Putamen (tissue), 1 donor: ENCODE measurements at places on chromosomes 1 and 21.

DNA sequence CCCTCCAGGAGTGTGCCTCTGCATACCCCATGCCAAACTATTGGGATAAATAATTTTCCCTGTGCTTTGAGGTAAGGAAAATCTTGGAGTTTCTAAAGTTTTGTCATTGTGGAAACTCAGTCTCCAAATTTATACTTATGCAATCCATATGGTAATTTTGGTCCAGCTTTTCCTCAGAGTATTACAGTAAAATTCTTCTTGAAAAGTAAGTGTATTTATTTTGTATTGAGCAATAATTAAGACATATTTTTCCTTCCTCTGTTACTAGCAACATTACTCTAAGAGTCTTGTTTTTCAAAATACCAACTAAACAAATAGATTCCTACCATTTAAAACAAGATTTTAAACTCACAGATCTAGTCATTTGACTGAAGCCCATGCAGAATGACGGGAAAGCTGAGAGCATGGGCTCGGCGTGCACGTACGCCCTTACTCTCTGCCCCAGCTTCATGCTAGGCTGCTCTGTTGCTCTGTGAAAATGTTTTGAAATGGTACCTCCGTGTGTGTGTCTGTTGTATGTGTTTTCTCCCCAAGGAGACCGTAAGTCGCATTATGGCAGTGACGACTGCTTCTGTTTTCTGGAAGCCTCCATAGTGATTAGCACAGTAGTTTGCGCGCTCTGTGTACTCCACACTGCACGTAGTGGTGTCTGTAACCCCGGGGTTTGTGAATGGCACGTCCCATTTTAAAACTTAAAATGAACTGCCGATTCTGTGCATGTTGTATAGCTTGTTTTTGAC is 165.3 kb downstream of the SDCCAG8 start:
- DNase-seq = peak; percentile 36

DNA sequence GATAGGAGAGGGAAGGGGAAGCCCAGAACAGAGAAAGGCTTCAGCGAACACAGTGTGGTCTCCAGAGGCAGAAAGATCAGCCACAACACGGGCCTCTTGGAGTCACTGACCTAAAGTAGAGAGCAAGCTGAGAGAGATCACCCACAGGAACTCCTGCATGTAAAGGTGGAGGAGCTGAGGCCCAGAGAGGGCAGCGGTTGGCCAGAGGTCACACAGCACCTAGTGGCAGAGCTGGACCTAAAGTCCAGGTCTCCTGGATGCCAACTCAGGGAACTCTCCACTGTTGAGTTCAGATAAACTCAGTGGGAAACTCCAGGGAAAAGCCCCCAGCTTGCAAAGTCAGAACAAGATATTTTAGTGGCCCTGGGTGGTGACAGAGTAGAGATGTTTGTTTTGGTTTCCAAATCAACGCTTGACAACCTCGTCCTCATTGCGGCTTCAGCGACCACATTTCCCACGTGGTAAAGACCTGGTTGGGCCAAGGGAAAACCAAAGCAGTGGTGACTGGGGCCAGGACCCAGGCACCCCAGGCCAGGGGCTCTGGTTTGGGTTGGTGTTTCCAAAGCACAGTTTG is 4.6 kb downstream of the IFFO2 start:
- no peak for DNase-seq

DNA sequence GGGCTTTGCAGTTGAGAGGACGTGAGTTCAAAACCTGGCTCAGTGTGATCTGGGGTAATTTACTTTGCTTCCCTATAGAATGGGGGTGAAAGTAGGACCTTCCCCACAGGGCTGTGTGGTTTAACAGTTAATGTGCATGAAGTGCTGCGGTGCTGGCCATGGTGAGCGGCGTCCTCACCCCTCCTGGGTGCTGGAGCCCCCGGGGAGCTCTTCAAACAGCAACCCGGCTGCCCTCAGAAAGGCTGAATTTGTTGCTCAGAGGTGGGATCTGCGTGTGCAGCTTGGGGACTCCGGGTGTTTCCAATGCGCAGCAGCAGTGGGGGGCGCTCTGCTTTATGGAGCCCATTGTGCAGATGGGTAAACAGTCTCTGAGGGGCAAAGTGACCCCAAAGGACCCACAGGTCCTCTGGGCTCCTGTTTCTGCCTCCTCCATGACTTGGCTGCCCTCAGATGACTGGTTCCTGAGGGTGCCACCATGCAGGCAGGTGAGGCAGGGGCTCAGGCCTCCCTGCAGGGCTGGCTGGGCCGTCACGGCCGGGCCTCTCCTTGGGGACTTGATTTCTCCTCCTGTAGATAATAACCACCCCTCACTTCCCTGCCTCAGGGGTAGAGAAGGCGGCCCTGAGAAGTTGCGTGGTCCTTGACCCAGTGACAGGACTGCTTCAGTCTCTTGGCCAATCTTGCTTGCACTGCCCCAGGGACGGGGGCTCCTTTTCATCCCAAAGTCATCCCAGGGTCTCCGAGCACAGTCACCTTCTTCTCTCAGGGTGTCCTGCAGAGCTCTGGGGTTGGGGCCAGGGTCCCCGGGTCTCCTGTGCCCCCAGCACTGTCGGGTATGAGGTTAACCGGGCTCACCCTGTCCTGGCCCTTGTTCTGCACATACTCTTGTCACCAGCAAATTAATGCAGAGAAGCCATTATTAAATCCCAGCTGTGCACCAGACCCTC is 40.3 kb downstream of the DMRTB1 start:
- no peak for DNase-seq

- no peak for DNase-seq
These were observed 79.3 kb downstream of the SIK1 start for GRCh38 chr21:43347461-43348169.

- DNase-seq = no peak
These were observed 38.4 kb downstream of the HLX start for GRCh38 chr1:220917535-220918209.

DNA sequence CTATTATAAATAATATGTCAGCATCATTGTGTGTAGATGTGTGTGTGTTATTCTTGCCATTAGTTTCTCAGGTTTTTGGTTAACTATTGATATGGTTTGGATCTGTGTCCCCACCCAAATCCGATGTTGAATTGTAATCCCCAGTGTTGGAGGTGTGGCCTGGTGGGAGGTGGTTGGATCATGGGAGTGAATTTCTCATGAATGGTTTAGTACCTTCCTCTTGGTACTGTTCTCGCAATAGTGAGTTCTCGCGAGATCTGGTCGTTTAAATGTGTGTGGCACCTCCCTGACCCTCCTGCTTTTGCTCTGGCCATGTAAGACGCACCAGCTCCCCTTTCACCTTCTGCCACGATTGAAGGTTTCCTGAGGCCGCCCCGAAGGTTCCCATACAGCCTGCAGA is 9.6 kb upstream of the POFUT2 start:
- DNase-seq = no peak

GRCh38 chr1:202586018-202586821 is 124.0 kb downstream of the SYT2 start:
- peak; percentile 39 for DNase-seq

DNA sequence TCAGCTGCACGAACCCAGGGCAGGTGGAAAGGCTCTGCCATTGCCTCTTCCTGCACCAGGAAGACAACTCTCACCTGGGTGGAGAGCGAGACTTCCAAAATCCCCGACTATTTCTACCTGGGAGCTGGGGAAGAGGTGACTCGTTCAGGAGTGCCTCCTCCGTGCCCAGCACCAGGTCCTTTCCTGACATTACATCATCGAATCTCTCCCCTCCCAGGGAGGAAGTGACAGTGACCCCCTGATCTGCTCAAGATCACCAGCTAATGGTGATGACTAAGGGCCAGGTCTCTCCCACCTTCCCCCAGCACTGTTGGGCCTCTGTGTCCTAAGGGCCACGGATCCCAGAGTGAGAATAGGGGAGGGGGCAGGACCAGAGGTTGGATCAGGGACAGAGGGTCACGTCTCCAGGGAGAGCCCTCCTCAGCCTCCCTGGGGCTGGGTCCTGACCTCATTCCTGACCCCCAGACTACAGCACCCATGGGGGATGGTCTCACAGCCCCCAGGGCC is 6.8 kb downstream of the MEGF6 start:
- no peak for DNase-seq

DNA sequence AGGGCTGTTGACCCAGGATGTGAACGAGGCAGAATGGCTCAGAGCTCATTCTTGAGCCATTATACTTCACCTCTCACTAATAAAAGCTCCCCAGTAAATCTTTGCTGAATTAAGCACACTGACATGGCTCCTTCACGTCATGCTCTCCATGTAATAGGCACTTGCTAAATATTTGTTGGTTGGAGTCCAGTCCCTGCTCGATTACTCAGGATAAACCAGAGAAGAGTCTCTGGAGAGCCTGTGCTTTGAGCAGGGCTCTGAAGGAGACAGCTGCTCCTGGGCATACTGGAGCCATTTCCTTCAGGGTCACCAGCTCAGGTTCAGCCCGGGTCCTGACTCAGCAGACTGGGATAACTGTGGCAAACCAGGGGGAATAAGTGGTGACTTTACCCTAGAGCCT is 46.9 kb downstream of the HLX start:
- no peak for DNase-seq

- DNase-seq = no peak
These were observed 26.0 kb downstream of the FAAP20 start for GRCh38 chr1:2168535-2168934.

GRCh38 chr1:57024428-57024827 is 58.6 kb upstream of the C8B start:
- no peak for DNase-seq

GRCh38 chr1:204828352-204828850 is 42.3 kb upstream of the NFASC start:
- peak; percentile 89 for DNase-seq

GRCh38 chr1:91440847-91441246 is 36.2 kb upstream of the HFM1 start:
- DNase-seq = no peak

DNA sequence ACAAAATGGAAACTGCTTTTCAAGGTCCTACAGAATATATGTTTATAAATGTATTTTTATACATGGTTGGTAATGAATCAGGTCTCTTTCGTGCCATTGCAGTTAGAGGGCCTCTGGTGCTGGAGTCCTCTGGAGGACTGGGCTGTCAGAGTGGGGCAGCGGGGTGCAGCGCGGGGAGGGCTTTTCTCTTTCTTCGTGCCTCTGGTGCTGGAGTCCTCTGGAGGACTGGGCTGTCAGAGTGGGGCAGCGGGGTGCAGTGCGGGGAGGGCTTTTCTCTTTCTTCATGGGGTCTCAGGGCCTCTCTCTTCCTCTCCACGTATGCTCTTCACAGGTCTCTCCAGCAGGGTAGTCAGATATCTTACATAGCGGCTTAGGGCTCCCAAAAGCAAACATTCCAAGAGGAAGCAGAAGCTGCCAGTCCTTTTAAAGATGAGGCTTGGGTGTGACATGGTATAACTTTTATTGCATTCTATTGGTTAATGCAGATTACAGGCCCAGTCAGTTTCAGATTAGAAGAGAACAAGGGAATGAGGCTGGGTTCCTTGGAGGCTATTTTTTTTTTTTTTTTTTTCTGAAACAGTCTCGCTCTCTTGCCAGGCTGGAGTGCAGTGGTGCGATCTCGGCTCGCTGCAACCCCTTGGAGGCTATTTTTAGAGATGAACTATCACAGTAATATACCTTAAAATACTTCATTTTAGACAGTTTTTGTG is 13.1 kb downstream of the SDCCAG8 start:
- DNase-seq = no peak

DNA sequence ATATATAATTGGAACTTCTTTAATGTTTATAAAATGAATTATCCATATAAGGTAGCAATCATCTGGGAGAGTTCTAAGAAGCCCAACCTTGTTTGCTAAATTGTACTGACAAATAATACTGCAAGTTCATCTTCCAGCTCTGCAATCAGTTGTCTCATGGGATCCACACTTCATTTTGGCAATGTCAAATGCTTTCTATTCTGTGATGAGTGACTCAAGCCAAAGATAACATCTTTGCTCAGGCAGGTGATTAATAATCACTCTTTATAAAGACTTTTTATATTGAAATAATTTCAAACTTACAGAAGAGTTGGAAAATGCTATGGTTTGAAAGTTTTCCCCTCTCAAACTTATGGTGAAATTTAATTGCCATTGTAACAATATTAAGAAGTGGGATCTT is 67.2 kb downstream of the SLC44A5 start:
- DNase-seq = no peak

- DNase-seq = no peak
These were observed 843.9 kb downstream of the AMY1C start for GRCh38 chr1:104593413-104594187.

DNA sequence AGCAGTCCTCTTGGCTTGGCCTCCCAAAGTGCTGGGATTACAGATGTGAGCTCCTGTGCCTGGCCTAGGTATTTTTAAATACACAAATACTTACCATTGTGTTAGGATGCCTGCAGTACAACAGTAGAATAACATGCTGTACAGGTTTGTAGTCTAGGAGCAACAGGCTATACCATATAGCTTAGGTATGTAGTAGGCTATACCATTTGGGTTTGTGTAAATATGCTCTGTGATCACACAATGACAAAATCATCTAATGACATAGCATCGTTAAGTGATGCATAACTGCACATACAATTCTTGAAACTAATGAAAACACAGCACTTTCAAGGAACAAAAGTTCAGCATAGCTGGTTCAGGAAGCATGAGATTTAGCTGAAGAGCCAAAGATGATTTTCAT is 12.7 kb downstream of the POU2F1 start:
- DNase-seq = no peak

GRCh38 chr1:214447557-214447871 is 103.9 kb downstream of the PTPN14 start:
- DNase-seq = no peak

DNA sequence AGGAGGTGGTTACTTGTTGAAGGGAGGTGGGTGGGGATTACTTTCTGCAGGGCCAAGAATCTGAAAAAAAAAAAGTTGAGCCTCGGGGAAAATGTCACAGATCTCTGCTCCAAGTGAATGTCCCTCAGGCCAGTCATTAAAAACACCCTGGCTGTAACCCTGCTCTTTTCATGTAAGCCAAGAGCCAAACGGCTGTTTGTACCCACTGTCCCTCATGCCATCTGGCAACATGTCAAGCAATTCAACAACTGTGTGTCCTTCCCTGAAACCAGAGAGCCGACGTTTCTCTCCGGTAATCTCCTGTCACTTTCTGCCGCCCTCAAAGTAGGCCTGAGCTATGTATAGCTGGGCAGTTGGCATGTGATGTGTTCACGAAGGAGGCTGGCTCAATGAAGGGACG is 14.7 kb downstream of the CASQ2 start:
- DNase-seq = no peak

- DNase-seq = no peak
These were observed 53.3 kb upstream of the GJA8 start for GRCh38 chr1:147849098-147849895.

GRCh38 chr1:183270541-183271141 is 84.6 kb downstream of the LAMC2 start:
- no peak for DNase-seq

- no peak for DNase-seq
These were observed 68.3 kb downstream of the PRRX1 start for GRCh38 chr1:170732252-170732588.

- no peak for DNase-seq
These were observed 9.6 kb downstream of the CCDC190 start for GRCh38 chr1:162851341-162851740.

- no peak for DNase-seq
These were observed 42.9 kb upstream of the CD2 start for GRCh38 chr1:116711263-116711840.

DNA sequence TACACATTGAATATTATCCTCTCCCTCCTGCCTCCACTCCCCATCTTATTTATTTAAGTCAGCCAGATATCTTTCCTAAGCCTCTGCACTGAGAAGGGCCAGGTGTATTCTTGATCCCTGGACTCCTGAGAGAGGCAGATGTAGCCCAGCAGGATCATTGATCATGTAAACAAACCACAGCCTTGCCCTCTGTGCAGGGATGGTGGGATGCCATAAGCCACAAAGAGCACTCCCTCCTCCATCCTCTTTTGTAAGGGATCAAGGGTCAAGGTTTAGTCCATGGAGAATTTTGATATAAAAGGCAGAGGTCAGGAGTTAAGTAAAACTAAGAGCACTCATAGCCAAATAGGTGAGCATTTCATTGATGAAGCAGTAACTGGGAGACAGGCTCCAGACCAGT is 17.3 kb downstream of the PHGDH start:
- no peak for DNase-seq
